A549 treated with GW870086 at 1 μM for 4 hours (cell line): ENCODE measurements at places on chromosomes 5 and 9. TPM values are rescaled to one million over a fixed set of nuclear protein-coding genes. Genes with fewer than 3 reads are reported as not detected.

Gene ADAMTS6
- total RNA-seq = 0.03 to 0.16 TPM (median 0.06 TPM) in 5 replicates

Gene PRRX2
- total RNA-seq = 6.6 to 12.9 TPM (median 12.4 TPM) in 5 replicates

Gene CDH10
- total RNA-seq = 0.09 to 0.20 TPM (median 0.13 TPM) in 5 replicates

Gene OXCT1
- total RNA-seq = 1.8 to 4.0 TPM (median 2.6 TPM) in 5 replicates

Gene HSD17B3
- total RNA-seq = 0.54 TPM in 1 of 5 replicates, not detected in the others

Gene ZNG1C
- 57.8 to 88.1 TPM (median 71.0 TPM) in 5 replicates for total RNA-seq
